ENCODE measurements at places on chromosomes 3 and 15.

DNA sequence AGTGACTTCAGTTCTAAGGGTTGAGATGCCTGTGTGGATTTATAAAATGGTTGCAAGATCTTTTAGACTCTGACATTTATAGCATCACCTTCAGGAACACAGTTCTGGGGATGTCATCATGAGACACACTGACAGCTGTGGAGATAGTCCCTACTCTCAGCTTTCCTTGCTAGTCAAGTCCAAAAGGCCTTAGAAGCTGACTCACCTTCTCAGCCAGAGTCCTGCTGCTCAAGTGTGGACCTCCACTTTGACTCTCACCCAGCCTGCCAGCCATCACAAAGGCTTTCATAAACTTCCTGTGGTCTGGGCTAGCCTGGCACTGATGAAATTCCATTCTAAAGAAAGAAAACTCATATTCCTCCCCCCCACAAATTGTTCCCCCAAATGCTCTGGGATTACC is 44.8 kb downstream of the TMEM39A start:
- DNase-seq: no peak

GRCh38 chr3:189372243-189372642 is 200.5 kb downstream of the TPRG1 start:
- no peak for DNase-seq

DNA sequence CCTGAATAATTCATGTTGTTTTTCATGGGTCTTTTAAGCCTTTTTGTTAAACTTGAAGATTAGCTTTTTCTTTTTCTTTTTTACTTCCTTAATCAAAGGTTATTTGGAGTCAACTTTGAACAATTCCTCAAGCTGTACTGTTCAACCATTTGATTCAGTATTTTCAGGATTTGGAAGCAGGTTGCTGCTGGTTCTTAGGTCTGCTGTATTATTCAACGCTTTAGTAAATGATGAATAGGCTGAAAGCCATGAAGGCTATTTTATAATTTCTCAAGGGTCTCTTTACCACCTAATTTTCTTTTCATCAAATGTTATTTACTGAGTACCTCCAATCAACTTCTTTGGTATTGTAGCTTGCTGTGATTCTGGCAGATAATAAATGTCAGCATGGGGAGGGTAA is 45.8 kb upstream of the KBTBD8 start:
- no peak for DNase-seq

DNA sequence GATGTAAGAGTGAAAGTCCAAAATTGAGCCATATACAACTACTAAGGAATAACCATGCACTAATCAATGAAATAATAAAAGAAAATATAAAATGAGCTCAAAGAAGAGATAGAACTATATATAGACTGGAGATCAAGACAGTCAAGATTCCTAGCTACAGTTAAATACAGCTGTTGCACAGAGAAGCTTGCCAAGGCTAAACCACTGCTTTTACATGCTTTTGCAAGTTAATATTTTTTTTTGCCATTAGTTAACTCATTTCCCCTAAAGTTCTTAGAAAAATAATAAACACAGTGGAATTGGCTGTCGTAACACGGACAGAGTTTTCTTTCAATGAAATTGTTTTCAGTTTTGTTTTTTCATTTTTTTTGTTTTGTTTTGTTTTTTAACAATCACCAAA is 123.0 kb downstream of the VGLL3 start:
- DNase-seq: no peak

- DNase-seq: no peak
Measured at GRCh38 chr3:144242747-144243146, 271.1 kb downstream of the DIPK2A start.

Measured in brain (organoid and tissue), 16 donors.